ENCODE measurements at places on chromosomes 6 and 20. TPM values are rescaled to one million over a fixed set of nuclear protein-coding genes. Genes with fewer than 3 reads are reported as not detected.
A peak's percentile ranks its signal among the peaks of the same experiment; 100 is the strongest.

GRCh38 chr20:36202891-36203338 is 33.4 kb upstream of the AAR2 start:
- no peak for DNase-seq

DNA sequence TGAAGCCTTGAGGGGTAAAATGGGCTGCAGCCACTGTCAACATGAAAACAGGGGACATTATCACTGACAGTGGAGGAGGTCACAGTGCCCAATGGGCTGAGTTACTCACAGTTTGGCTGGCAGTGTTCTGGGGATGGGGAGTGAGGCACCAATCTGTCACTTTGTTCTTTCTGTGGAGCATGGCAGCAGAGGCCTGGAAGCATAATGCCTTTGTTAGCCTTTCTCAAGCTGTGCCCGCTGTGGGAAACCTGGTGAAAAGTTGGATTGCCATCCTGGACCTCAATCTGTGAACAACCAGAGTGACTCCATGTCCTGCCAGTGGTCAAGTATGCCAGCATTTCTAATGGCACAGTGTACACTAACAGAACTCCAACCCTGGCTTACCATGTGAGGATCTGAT is 143.6 kb downstream of the OR2B2 start:
- no peak for DNase-seq

- DNase-seq: peak; percentile 82
Observed at GRCh38 chr20:49676581-49677291, 36.9 kb downstream of the B4GALT5 start.

DNA sequence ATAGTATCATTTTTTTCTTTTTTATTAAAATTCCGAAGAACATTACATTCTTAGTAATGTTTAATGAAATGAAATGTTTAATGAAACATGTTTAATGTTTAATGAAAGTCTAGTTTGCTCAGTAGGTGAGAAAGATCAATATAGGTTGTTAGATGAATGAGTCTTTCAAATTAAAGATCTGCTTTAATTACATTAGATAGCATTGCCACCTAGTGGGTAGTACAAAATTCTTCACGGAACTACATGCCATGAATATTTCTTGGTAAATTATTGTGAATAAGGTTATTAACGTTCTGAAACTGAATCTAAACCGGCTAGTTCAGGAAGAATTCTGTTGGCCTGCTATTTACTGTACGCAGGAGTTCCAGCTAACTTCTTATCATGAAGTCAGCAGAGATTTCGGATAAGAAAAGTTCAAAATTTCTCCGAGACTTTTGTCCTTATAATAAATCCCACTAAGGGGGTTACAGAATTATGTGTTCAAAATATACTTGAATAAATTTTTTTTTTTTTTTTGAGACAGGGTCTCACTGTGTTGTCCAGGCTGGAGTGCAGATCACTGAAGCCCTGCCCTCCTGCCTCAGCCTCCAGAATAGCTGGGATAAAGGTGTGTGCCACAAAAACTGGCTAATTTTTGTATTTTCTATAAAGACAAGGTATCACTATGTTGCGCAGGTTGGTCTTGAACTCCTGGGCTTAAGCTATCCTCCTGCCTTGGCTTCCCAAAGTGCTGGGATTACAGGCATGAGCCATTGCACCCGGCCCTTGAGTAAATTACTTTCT is 7.9 kb upstream of the GMNN start:
- no peak for DNase-seq

The EBF4 gene
- total RNA-seq: 0.13 TPM

The WFDC12 gene
- total RNA-seq: not detected

The SLC2A10 gene
- not detected for total RNA-seq

The ELOVL2 gene
- total RNA-seq: not detected

The MUC21 gene
- not detected for total RNA-seq

DNA sequence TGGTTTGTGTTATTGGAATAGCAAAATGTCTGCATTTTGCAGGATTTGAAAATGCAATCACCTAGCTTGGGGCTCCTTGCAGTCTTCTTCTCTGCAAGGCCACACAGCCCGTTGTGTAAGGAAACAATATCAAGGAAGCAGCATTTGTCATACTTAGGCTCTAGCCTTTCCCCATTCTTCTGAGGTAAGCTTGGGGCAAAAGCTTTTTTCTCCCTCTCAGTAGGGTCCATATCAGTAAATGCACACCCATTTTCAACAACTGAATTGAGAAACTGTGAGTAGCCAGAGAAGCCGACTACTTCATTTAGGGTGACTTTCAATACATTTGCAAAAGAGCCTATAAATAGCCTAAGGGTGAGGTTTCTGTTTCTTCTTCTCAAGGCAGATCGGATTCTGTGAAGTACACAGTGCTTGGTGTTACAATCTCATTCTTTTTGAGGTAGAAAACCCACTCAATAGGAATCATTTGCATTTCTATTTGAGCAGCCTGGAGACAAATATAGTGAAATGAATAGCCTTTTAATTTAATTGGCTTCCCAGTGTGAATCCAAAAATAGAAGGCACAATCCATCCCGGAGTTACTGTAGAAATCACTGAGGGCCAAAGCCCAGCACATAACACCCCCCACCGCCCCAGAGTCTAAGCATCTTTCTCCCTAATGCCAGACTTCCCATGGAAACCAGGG is 61.8 kb downstream of the BTBD3 start:
- DNase-seq: peak; percentile 12

DNA sequence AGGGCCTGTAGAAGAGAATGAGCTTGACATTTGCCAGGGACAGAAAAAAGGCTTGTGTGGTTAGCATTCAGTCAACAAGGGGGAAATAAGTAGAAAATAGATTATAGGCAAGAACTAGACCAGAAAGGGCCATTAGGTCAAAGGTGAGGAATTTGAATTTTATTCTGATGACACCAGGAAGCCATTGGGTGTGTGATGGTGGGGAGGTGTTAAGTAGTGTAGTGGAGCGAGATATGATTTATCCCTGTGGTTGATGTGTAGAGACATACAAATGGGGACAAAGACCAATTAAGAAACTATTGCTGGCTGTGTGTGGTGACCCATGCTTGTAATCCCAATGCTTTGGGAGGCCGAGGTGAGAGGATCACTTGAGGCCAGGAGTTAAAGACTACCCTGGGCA is 11.0 kb downstream of the DSTN start:
- no peak for DNase-seq

The MRAP2 gene
- total RNA-seq: not detected

DNA sequence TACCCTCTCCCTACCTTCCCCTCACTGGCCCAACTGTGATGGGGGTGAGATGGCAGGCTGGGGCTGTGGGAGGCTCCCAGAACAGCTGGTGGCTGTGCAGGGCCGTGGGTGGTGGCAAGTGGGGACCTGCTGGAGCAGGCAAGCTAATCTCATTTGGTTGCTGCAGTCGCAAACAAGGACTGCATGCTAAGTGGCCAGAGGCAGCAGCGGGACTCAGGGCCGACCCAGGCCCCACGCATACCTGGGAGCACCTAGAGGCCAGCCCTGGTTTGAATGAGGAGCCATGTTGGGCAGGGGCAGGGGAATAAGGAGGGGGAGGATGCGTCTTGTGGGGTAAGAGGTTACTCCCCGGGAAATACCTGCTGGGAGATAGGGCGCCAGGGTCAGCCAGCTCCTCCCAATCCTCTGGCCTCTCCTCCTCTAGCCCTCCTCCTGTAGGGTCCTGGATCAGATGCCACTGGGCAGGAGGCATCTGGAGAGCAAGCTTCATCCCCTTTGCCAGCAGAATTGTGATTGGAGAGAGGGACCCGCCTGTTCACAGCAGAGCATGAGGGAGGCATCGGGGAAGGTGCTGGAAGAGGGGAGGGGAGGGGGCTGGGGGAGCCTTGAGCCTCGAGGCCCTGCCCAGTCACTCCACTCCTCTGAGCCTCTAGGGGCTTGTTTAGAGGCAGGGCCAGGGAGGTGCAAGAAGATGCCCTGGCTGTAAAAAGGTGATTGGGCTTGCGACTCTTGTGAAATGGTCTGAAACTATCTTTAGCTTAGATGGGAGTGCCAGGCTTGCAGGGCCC is 24.3 kb upstream of the CDH22 start:
- DNase-seq: no peak

- DNase-seq: no peak
Observed at GRCh38 chr6:167855825-167856425, 29.2 kb downstream of the AFDN start.

GRCh38 chr20:34579979-34580940 is 21.7 kb downstream of the MAP1LC3A start:
- peak; percentile 67 for DNase-seq

All from GM12878 (cell line).